Astrocyte of the cerebellum (primary cell): ENCODE measurements at places on chromosomes 1 and 21.

GRCh38 chr1:53126495-53126894, 15.9 kb downstream of the SLC1A7 start:
- DNase-seq = no peak

GRCh38 chr21:41387042-41387819, 25.4 kb downstream of the MX2 start:
- no peak for DNase-seq

GRCh38 chr1:4079815-4080214, 179.7 kb upstream of the C1orf174 start:
- DNase-seq = no peak

GRCh38 chr1:41192456-41193178, 49.5 kb downstream of the SCMH1 start:
- DNase-seq = no peak

DNA sequence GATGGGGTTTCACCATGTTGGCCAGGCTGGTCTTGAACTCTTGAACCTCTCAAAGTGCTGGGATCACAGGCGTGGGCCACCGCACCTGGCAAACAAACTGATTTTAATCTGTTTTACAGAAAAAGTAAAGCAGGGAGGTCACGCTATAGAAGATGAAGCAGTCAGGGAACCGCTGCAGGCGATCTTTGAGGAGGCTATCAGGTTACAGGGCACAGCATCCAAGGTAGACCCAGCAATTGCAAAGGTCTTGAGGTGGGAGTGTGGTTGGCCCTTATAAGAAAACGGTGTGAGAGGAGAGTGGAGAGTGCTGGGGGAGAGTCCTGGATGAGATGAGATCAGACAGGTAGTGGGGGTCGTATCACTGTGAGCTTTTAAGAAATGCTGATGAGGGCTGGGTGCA, 2.6 kb upstream of the TMCO4 start:
- no peak for DNase-seq

DNA sequence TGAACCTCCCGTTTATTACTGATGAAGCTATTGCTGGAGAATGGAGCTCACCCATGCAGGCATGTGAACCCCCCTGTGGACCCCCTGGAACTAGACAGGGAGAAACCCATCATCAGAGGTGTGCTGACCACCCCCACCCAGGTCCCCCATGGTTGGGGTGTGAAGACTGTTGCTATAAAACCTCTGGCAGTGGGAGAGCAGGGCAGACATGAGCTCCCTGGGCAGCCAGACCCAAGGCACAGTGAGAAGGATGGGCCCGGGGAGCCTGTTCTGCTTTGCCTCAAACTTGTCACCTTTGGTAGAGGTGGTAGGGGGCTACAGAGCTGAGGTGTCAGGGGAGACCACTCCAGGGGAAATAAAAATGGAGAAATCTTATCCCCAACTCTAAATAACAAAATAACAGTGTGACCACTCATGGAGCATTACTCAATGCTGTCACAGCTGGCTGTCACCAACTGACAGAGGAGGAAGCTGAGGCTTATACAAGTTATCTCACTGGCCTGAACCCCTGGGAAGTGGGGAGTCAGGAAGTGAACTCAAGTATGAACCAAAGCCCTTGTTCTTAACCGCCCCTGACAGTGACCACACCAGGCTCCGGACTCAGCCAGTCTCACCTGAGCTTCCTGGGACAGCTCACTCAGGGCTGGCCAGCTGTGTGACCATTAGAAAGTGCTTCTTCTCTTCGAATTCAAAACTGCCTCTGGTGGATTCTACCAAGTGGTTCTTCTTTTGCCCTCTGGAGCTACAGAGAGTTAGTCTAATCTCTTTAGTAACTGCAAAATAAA, 698.8 kb downstream of the MATN1 start:
- DNase-seq = no peak

DNA sequence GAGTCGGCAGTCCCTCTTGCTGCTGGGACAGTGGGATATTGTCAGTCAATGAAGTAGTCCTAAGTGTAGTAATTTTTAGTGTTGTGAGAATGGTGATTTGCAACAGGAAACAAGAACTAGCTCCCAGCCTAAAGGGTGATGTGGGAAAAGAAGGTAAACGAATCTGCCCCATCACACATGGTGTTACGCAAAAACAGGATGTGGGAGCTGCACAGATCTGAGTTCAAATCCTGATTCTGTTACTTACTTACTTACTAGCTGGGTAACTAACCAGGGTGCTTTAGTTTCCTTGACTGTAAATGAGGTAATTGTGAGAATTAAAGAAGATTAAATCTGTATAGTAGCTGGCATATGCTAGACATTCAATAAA, 22.3 kb downstream of the NAV1 start:
- no peak for DNase-seq

DNA sequence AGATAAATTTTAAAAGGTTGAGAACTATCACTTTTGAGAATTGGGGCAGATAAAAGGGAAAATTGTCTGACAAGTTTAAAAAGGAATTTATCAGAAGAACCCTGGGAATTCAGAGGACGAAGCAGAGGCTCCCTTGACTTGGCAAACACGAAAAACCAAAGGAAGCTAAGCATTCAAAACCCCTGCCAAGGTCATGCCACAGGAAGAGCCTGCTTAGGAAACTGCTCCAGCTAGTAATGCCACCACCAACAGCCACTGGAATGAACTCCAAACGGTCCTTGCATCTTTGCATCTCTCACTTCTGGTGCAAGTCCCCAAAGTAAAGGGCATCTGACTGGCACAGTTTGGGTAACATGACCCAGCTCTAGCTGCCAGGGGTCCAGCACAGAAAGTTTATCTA, 7.2 kb downstream of the GPBP1L1 start:
- no peak for DNase-seq
